ENCODE measurements at places on chromosomes 2 and 18. TPM values are rescaled to one million over a fixed set of nuclear protein-coding genes. Genes with fewer than 3 reads are reported as not detected.

Gene NLRC4
- 1.00 TPM for polyA plus RNA-seq

Gene NAT8
- polyA plus RNA-seq, result 27.5 TPM

DNA sequence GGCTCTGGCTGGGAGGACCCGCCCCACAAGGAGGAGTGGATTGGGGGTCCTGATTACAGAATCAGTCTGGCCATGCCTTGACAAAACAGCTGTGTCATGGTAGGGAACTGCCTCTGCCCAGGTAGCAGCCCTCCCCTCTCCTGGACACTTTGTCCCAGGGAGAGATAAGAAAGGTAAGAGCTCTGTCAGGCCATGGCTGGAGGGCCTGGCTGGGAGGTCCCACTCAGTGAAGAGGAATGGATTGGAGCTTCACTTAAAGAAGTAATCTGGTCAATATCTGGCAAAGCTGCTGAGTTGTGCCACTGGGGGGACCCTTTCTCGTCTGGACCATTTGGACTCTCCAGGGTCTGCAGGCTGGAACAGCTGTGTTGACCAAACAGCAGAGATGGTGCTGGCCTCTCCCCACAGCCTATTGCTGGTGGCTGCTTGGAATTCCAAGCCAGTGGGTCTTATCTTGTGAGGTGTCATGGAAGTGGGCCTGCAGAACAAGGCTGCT, 75.4 kb downstream of the EPC2 start:
- no peak for DNase-seq

DNA sequence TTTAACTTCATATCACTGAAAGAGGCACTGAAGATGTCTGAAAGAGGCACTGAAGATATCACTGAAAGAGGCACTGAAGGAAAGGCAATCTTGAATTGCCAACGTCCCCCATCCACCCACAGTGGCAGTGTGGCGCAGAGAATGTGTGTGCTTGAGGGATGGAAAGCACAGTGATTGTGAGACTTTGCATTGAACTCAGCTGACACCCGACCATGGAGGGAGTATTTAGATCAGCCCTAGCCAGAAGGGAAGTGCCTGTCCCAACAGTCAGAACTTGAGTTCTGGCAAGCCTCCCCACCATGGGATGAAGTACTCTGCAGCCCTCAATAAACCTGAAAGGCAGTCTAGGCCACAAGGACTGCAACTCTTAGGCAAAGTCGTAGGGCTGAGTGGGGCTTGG, 33.8 kb downstream of the MAP4K3 start:
- DNase-seq, result no peak

GRCh38 chr2:19312949-19313348, 45.5 kb downstream of the OSR1 start:
- no peak for DNase-seq

DNA sequence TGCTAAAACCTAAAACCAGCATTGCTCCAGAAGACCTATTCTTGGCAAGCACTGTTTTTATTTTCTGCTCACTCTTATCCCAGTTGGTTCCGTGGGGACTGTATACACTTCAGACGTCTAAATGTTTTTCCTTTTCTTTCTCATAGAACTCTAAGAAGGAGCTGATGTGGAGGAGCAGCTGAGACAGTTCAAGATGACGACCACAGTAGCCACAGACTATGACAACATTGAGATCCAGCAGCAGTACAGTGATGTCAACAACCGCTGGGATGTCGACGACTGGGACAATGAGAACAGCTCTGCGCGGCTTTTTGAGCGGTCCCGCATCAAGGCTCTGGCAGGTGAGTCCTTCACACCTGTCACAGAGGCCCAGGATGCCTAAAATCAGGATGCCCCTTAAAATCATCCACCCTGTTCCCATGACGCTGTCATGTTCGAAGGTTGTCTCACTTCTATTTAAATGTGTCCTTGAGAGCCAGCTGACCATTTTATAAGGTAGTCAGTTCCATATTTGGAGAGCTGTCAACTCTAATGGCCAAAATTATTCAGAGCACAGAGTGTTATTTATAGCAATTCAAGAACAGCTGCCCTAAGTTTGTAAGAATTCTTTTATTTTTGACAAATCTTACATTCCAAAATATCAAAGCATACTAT, 70.2 kb downstream of the SPTBN1 start:
- DNase-seq, result no peak

DNA sequence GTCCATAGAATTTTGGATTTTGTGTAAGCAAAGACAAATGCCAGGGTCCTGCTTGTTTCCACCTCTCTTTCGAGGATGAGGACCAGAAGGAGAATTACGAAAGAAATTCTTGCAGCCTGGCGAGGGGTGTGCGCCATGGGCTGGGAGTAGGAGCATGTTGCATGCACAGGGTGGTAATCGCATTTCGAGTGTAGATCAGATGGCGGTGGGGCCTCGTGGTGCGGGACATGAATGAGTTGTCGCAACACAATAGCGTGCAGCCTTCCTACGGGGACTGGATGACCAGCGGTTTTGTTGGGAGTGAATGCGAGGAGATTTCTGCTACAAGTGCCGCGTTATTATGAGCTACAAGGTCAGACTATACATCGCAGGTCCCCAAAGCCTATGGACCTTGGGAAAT, 4.2 kb upstream of the EN1 start:
- DNase-seq, result no peak

- DNase-seq, result no peak
Measured at GRCh38 chr2:120751553-120751952, 15.9 kb downstream of the GLI2 start.

- no peak for DNase-seq
Measured at GRCh38 chr2:65500310-65501040, 68.1 kb upstream of the SPRED2 start.

DNA sequence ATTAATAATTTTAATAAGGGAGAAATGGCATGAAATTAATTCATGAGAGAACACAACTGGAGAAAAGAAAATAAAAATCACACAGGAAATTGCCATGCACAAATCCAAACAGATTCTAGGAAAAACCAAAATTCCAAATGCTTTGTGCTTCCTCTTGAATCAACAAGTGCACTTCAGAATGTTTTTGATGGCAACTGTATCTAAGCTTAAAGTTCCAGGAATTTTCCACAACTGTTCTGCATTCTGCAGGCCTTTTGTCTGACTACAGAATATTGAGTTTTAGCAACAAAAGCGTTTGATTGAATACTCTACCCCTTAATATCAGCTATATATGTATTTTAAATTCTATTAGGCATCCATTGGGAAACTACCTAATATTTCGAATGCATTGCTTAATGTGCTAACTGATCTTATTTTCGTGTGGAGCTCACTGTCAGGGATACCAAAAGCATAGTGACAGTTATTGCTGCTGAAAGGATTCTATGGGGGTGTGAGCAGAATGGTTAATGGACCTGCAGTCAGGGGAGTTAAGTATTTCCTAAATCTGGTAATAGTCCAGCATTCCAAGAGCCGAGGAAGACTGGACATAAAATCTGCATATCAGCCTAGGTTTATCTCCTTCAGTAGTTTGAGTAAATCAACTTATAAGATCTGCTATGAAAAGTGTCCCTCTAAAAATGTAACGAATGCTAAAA, 482.7 kb upstream of the POU3F3 start:
- no peak for DNase-seq

DNA sequence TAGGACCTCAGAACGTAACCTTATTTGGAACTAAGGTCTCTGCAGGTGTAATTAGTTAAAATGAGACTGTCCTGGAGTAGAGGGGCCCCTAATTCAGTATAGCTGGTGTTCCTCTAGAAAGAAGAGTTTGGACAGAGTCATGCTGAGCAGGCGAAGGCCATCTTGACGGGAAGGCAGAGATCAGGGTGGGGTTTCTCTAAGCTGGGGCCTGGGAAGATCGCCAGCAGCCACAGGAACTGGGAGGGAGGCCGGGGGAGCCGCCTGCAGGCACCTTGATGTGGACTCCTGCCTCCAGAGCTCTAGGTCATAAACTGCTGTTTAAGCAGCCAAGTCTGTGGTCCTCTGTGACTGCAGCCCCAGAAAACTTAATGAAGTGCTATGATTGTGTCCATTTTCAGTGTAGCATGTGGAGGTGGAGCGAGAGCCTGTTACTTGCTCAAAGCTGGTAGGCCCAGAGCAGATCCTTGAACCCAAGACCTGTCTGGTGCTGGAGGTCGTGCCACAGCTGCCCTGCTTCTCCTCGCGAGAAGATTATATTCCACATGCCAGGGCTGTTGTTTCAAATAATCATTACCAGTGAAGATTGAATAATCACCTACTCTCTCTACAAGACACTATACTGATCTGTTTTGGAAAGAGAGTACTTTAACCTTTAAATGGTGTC, 105.7 kb downstream of the TPO start:
- no peak for DNase-seq

DNA sequence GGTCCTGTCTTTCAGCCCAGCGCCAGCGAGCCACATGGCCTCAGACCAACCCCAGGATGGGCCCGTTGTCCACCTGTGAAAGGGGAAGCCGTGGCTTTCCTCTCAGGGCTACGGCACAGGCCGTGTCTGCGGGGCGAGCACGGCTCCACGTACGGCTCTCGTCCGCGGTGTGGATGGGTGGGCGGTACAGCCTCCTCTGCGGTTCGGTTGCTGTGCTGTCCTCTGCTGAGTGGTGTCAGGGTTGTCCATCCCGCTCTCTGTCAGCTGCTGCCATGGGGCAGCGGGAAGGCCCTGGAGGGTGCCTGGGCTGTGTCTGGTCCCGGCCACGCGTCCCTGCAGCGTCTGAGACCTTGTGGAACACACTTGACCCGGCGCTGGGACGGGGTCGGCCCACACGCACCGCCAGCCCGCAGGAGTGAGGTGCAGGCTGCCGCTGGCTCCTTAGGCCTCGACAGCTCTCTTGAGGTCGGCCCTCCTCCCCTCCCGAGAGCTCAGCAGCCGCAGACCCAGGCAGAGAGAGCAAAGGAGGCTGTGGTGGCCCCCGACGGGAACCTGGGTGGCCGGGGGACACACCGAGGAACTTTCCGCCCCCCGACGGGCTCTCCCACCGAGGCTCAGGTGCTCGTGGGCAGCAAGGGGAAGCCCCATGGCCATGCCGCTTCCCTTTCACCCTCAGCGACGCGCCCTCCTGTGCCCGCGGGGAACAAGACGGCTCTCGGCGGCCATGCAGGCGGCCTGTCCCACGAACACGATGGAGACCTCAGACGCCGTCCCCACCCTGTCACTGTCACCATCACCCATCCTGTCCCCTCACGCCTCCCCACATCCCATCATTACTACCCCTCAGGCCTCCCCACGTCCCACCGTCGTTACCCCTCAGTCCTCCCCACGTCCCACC, 128.7 kb downstream of the NFATC1 start:
- no peak for DNase-seq

- DNase-seq, result no peak
Measured at GRCh38 chr2:79972661-79973060, 331.9 kb downstream of the LRRTM1 start.

GRCh38 chr2:115529627-115530026, 1087.2 kb downstream of the DPP10 start:
- no peak for DNase-seq

DNA sequence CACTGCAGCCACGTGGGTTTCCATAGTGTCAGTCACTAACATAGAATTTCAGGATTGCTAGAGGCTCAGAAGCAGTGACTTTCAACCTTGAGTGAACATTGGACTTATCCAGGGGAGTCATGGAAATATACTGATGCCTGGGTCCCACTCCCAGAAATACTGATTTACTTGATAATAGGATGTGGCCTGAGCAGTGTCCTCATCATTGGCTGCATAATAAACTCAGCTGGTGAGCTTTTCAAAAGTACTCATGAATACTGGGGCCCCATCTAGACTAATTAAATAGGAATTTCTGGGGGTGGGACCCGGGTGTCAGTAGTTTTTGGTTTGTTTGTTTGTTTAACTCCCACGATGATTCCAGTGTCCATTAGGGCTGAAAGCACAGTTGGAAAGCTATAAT, 141.4 kb downstream of the COL4A4 start:
- no peak for DNase-seq

DNA sequence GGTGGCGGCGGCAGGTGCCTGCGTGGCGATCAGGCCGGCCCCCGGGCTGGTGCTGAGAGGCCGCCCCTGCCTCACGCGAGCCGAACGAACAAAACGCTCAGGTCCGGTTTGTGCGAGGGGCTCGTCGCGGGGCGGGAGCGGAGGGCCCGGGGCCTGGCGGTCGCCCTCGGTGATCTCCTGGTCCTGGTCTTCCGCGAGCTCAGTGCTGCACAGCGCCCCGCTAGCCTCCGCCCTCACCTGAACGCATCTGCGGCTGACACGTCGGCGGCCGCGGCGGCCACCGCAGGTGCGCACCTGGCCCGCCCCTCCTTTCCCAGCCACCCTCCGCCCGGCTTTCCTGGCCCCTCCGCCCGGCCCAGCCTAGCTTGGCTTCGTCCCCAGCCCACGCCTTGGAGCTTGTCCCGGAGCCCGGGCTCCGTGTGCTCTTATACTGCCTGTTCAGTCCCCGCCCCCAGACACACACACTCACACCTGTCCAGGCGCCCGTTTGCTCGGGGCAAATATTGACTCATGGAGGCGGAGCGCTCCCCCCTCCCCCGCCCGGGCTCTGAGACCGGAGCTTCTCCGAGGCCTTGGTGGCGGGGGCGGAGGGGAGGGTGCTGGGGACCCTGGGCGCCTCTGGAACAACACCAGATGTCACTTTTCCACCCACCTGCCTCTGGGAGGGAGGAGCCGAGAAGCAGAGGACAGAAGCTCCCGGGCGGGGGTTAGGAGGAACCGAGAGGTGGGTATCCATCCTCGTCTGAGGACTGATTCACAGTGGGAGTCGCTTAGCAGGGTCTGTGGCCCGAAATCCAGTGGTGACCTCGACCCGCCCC, 8.6 kb upstream of the CRYBA2 start:
- DNase-seq, result no peak

GRCh38 chr18:55266981-55267380, 307.7 kb upstream of the CCDC68 start:
- DNase-seq, result no peak

DNA sequence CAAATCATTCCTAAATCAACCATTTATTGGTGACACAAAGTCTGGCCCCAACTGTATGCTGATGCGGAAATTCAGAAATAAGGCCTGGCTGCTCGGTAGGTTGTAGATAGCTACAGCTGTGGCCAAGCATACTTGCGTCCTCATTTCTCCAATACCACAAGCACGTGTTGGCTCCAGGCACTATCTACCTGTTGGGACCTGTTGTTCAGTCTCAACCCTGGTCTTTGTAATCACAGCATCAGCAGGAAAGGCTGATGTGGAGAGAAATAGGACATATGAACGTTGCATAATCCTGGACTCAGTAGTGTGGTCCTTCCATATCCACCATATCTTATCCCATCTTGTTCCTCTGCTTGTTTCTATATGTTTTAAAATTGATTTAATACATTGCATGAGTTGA, 212.6 kb downstream of the PMAIP1 start:
- DNase-seq, result no peak

DNA sequence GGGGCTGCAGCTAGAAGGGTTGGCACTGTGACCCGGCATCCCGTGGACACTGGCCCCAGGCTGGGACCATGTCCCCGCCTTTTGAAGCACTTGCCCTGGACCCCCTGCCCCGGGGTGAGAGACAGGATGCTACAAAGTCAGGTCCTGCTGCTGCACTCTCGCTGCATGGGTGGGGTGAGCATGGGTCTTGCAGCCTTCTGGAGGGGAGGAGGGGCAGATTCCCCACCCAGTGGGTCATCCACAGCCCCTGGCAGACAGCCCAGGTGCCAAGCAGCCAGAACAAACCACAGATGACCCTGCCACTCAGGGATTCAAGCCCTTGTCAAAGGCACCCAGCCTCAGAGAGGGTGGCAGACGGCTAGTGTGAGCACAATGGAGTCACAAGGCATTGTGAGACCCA, 5.7 kb upstream of the NMUR1 start:
- DNase-seq, result no peak
